ENCODE measurements at places on chromosomes 13 and 19.

DNA sequence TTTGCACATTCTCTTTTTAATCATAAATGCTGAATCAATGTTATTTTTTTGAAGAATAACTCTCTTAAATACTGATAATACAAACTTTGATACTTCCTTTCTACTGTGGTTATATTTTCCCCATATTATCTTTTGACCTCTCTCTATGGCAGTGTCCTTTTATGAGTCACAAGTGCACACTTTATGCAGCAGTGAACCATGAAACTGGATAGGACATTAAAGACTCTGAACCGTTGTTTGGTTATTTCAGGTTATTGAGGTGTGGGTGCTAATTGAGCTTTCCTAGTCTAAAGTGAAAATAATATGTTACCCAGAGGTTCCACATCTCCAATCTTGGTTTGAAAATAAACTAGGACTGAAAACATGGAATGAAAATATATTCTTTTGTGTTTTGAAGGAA, 71.4 kb downstream of the DGKH start:
- no peak for DNase-seq

GRCh38 chr13:113552079-113552478, 32.5 kb upstream of the TFDP1 start:
- no peak for DNase-seq

GRCh38 chr13:73368608-73369007, 309.8 kb downstream of the KLF5 start:
- no peak for DNase-seq

DNA sequence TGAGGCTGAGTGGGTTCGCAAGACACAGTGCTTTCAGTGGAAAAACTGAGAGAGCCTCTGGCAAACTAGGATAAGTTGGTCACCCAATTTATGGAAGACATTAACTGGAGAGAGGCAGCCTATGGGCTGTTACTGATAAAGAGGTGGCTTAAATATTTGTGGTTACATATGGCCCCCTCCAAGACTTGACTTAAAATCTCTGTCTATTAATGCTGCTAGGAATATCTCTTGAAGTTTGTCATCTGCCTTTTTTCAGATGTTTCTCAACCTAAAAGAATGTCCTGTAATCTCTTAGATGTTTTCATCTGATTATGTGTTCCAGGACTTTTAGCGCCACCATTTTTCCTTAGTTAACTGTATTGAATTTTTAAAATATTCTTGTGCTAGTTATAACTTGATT, 54.6 kb downstream of the NAA16 start:
- DNase-seq, result peak; percentile 92

DNA sequence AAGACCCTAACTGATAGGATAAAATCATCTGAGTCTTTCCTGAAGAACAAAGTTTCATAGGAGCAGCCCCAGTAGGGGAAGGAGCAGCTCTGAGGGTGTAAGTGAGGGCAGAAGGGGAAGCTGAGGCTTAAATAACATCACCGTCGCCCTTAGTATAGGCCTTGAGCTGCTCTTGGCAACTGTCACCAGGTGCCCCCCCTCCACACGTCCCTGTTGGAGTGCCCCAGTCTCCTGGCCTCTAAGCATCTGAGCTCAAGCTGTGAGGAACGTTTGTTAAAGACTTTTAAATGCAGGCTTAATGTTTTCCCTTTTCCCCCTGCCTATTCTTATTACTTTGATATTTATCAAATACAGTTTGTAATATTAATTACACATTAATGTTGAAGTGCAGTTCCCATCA, 170.6 kb downstream of the ZIC5 start:
- no peak for DNase-seq

DNA sequence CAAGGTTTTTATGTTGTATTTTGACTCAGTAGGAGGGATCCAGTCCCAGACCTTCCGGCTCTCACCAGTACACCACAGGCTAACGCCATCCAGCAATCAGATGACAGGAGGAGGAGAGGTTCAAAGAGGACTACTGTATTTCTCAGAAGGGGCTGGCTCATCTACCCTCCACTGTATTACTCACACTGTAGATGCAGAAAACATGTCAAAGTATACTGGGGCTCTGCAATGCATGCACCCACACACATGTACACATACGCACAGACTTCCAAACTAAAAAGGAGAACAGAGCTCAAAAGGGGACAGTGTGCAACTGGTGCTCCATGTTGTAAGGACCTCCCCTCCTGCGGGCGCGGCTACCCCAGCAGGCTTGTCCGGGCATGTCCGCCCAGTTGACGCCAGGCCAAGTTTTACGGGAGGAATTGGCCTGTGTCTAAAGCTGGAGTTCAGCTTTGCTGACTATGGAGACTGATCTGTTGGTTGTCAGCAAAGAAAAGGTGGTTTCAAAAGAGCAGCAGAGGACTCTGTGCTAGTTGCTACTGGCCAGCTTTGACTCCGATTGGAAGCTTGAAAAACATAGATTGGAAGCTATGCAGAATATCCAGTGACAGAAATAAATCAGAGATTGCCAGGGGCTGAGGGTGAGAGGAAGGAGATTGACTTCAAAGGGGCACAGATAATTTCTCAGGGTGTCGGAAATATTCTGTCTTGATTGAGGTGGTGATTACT, 314.2 kb downstream of the DLEU7 start:
- DNase-seq, result peak; percentile 90

- DNase-seq, result no peak
Observed at GRCh38 chr19:10184636-10185035, 10.1 kb downstream of the DNMT1 start.

DNA sequence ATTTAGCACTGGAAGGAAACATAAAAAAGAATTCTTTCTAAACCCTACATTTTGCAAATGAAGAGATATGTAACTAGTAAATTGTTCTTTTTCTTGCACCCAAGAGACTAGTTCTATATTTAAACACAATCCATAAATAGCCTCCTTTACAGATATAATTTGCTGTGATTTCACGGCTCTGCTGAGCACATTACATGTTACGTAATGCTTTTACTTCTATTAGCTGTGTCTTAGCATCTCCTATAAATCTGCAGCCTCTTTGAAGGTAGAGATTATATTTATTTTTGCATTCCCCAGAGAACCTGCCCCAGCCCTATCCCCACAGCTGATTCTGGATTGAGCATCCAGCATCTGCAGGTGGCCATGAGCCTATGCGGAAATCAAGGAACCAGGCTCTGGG, 32.2 kb downstream of the LACC1 start:
- no peak for DNase-seq

- DNase-seq, result no peak
Observed at GRCh38 chr19:35843676-35844481, 8.4 kb downstream of the NPHS1 start.

DNA sequence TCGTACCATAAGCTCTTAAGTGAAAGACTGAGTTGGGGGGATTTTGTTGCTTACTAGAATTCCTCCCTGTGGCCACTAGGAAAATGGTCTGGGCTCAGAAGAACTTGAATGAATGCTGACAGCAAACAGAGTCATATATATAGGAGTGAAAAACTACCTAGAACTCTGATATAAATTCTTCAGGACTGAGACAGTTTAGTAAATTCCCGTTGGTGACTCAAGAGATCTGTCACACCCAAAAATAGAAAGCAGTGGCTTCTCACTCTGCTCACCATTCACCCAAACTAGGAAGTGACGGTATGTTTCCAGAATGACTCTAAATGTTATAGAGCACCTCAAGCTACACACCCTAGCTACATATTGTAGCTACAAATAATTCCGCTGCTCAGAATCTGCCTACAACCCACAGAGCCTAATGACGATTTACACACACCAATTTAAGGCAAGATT, 116.2 kb downstream of the TBC1D4 start:
- DNase-seq, result no peak
